ENCODE measurements at places on chromosomes 1 and 21. TPM values are rescaled to one million over a fixed set of nuclear protein-coding genes. Genes with fewer than 3 reads are reported as not detected.

GRCh38 chr1:167775178-167775577 is 53.4 kb downstream of the MPZL1 start:
- no peaks in the 10 kb centered on the region for H3K36me3 ChIP-seq
- no peaks in the 10 kb centered on the region for H3K4me1 ChIP-seq
- no peak overlapping the region for H3K27ac ChIP-seq
- no peak for DNase-seq
- H3K4me3 ChIP-seq, result no peak overlapping the region

- H3K27ac ChIP-seq, result no peak overlapping the region
- H3K27me3 ChIP-seq, result no peaks in the 10 kb centered on the region
- DNase-seq, result no peak
These were observed 678.0 kb upstream of the USP24 start for GRCh38 chr1:55893155-55893554.

DNA sequence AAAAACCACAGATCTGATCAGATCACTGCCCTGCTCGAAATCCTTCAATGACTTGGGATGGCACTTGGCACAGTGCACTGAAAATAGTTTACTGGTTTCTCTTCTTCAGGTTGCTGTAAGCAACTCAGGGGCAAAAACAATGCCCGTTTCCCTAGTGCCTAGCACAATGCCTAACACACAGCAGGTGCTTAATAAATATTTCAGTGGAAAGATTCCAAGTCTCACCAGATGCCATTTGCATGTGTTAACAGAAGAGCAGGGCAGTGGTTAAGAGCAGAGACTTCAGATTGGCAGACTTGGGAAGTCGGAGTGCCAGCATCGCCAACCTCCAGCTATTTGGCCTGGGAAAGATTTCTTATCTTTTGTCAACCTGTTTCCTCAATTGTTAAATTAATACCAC is 10.9 kb upstream of the METTL25B start:
- no peak overlapping the region for H3K4me3 ChIP-seq
- H3K27ac ChIP-seq, result no peak overlapping the region
- DNase-seq, result no peak
- H3K4me1 ChIP-seq, result no peaks in the 10 kb centered on the region
- no peaks in the 10 kb centered on the region for H3K36me3 ChIP-seq
- H3K27me3 ChIP-seq, result no peaks in the 10 kb centered on the region

DNA sequence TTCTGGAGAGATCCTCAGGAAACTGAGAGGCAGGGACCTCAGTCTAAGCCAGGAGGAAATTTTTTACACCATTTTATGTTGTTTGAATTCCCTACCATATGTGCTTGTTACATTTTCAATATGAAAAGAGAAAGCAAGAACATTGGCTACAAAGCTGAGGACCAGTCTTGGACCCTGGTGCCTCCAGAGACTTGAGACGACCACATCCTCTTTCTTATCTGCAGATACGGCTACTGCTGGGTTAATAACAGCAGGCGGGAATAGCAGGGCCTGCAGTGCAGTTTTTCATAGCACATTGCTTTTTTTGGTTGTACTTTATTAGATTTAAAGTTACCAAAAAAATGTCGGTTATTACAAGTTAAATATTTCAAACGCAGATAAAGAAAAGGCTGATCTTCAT is 3.9 kb downstream of the KDM4A start:
- H3K36me3 ChIP-seq, result no peaks in the 10 kb centered on the region
- DNase-seq, result no peak
- no peak overlapping the region for H3K4me3 ChIP-seq
- H3K27me3 ChIP-seq, result no peaks in the 10 kb centered on the region
- no peak overlapping the region for H3K27ac ChIP-seq

DNA sequence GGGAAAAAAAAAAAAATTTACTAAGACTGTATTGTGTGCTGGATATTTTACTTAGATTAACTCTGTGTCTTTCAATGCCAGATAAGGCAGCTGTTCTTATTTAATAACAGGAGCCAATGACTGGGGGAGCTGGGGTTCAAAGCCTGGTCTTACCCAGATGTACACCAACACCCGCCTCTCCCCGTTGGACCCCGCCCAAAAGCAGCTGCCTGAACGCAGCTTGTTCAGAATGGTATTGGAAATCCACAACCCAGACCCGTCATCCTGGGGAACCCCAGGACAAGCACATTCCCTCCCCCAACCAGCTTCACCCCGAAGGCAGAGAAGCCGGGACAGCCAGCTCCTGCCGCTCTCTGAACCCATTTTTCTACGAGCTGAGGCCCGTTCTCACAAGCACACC is 113.6 kb upstream of the TMPRSS2 start:
- H3K27me3 ChIP-seq, result no peaks in the 10 kb centered on the region
- H3K27ac ChIP-seq, result no peak overlapping the region
- H3K4me1 ChIP-seq, result no peaks in the 10 kb centered on the region
- DNase-seq, result no peak

DNA sequence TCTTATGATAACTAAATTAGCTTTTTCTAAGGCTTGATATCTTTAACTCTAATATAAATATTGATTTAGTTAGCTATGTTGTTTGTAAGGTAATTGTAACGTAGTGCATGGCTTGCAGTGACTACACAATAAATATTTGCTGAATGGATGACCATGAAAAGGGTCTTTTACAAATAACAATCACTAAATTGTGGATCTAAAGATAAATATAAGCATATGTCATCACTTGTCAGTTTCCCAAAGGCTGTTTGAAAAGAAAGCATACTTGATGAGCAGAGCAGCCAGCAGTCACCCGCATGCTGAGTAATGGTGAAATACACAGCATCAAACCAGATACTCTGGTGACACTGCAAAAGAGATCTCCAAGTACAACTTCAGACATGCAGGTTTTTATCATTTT is 92.5 kb upstream of the FMN2 start:
- no peaks in the 10 kb centered on the region for H3K27me3 ChIP-seq
- H3K36me3 ChIP-seq, result no peaks in the 10 kb centered on the region
- H3K4me3 ChIP-seq, result no peak overlapping the region
- H3K4me1 ChIP-seq, result peaks cover 4% of the 10 kb centered on the region
- no peak for DNase-seq

DNA sequence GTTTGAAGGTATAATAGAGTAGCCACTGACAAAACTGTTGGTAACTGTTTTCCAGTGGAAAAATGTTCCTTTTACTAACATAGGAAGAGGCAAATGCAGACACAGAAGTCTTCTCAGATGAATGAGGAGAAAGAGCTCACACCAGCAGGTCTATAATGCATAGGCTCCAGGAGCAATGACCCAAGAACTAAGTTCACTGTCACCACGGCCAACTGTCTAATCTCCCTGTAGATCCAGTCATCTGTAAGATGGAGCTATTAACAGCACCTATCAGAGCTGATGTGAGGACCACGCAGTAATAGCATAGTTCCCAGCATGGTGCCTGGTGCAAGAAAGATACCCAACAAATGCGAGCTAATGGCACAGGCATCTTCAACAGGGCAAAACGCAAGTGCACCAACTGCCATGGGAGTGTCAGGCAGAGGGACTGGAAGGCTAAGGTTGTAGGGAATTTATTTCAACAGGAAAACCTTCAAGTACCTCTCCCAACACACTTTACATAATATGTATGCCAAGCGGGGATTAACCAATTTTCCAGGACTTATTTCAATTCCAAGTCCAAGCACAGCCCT is 12.9 kb downstream of the GNB1 start:
- H3K36me3 ChIP-seq, result no peaks in the 10 kb centered on the region
- H3K4me1 ChIP-seq, result peaks cover 32% of the 10 kb centered on the region
- H3K27ac ChIP-seq, result no peak overlapping the region
- H3K4me3 ChIP-seq, result no peak overlapping the region
- H3K27me3 ChIP-seq, result no peaks in the 10 kb centered on the region
- DNase-seq, result no peak

Gene FALEC
- total RNA-seq, result not detected

DNA sequence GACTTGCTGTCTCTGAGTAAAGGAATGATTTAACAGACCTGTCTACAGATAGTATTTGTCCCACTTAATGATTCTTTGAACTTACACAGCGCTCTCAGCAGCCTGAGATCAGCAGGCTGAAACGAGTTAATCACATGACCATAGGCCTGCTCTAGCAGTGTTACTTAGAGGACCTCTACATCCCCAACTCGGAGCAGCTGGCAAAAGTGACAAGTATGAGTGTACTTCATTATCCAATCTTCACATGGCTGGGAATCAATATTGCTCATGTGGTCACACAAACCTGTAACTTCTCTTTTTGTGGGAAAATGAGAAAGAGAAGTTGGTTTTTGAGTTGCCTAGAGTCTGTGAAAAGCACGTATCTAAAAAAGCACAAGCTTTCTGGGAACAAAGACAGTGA is 11.4 kb upstream of the ATP13A2 start:
- no peak overlapping the region for H3K4me3 ChIP-seq
- H3K27me3 ChIP-seq, result no peaks in the 10 kb centered on the region
- no peaks in the 10 kb centered on the region for H3K36me3 ChIP-seq

GRCh38 chr1:101247404-101248287 is 10.8 kb downstream of the S1PR1 start:
- no peaks in the 10 kb centered on the region for H3K4me1 ChIP-seq
- H3K36me3 ChIP-seq, result no peaks in the 10 kb centered on the region
- H3K27ac ChIP-seq, result no peak overlapping the region
- H3K4me3 ChIP-seq, result no peak overlapping the region
- H3K27me3 ChIP-seq, result no peaks in the 10 kb centered on the region
- DNase-seq, result no peak

DNA sequence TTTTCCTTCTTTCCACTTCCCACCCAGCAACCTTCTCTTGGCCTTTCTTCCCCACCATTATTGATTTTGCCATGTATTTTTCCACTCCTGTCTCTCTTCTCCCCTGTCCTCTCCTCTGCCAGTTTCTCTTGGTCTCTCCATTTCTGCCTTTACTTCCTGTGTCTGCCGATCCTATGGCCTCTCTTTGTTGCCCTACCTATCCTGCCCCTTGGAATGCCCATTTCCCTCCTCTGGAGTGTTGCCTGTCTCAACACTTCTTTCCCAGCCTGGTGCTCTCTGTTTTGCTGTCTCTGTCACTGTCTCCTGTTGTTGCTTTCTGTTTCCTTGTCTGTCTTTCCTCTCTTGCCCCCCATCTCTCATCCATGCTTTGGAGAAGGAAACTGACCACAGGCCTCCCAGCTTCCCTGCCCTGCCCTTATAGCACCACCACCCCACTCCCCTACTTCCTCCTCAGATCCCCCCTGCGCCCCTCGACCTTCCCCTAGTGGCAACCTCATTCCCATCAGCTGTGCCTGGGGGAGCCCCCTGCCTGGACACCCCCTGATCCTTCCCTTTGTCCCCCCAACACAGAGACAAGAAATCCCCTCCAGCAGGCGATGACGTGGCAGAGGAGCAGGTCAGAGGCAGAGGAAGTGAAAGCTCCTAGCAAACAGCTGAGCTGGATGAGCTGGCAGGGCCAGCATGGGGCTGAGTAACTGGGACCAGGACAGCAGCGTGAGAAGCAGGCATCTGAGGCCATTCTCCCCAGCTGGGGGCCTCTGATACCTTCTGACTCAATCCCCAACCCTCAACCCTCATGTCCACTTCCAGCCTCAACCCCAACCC is 6.6 kb upstream of the ETV3L start:
- no peaks in the 10 kb centered on the region for H3K36me3 ChIP-seq
- no peak for DNase-seq
- H3K4me3 ChIP-seq, result no peak overlapping the region
- no peak overlapping the region for H3K27ac ChIP-seq

Gene HSPB7
- 62.8 TPM for total RNA-seq

Gene HAO2
- total RNA-seq, result 0.23 TPM

GRCh38 chr1:206706806-206707366 is 22.2 kb downstream of the MAPKAPK2 start:
- no peak overlapping the region for H3K27ac ChIP-seq
- H3K27me3 ChIP-seq, result no peaks in the 10 kb centered on the region
- H3K36me3 ChIP-seq, result no peaks in the 10 kb centered on the region
- peaks cover 26% of the 10 kb centered on the region for H3K4me1 ChIP-seq
- no peak overlapping the region for H3K4me3 ChIP-seq

GRCh38 chr1:207454046-207454964 is at the start of gene CR2:
TSS of gene CR2 (plus strand) at chr1:207454328. CDS start at chr1:207454419, 91 bp downstream.
- H3K27ac ChIP-seq, result no peak within 1 kb of the TSS
- no peaks in the 10 kb centered on the region for H3K4me1 ChIP-seq
- H3K27me3 ChIP-seq, result no peaks in the 10 kb centered on the region
- no peak within 1 kb of the TSS for H3K4me3 ChIP-seq

GRCh38 chr1:207058878-207059867 is 6.1 kb downstream of the PFKFB2 start:
- H3K27me3 ChIP-seq, result no peaks in the 10 kb centered on the region
- no peak overlapping the region for H3K4me3 ChIP-seq
- H3K4me1 ChIP-seq, result no peaks in the 10 kb centered on the region
- H3K36me3 ChIP-seq, result no peaks in the 10 kb centered on the region
- H3K27ac ChIP-seq, result no peak overlapping the region
- DNase-seq, result no peak

DNA sequence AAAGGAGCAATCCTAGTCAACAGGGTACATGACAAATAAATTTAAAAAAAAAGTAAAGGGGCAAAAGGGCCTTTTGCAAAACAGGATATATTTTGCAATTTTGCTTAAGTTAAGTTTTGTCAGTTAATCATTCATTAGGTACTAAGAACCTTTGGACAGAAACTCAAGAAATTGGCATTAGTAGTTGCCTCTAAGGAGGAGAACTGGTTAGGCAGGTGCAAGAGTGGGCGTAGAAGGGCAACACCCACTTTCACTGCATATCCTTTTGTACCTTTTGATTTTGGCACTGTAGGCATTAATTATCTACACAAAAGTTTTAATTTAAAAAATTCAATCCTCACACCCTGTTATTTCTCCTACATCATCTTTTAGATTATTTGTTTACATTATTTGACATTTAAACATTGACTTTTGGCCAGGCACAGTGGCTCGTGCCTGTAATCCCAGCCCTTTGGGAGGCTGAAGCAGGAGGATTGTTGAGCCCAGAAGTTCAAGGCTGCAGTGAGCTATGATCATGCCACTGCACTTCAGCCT is 4.3 kb downstream of the DDAH1 start:
- peaks cover 3% of the 10 kb centered on the region for H3K4me1 ChIP-seq
- no peaks in the 10 kb centered on the region for H3K36me3 ChIP-seq
- H3K27ac ChIP-seq, result no peak overlapping the region
- DNase-seq, result no peak

- H3K36me3 ChIP-seq, result no peaks in the 10 kb centered on the region
- H3K27ac ChIP-seq, result no peak overlapping the region
- H3K27me3 ChIP-seq, result no peaks in the 10 kb centered on the region
These were observed 11.6 kb upstream of the HIPK1 start for GRCh38 chr1:113917400-113918082.

- no peak overlapping the region for H3K27ac ChIP-seq
- no peaks in the 10 kb centered on the region for H3K27me3 ChIP-seq
- peaks cover 3% of the 10 kb centered on the region for H3K4me1 ChIP-seq
- no peak overlapping the region for H3K4me3 ChIP-seq
These were observed 55.1 kb downstream of the UBE2T start for GRCh38 chr1:202286622-202287097.

Gene GPR25
- not detected for total RNA-seq

- no peak overlapping the region for H3K4me3 ChIP-seq
- no peaks in the 10 kb centered on the region for H3K27me3 ChIP-seq
- peak; percentile 44 for DNase-seq
These were observed 4.0 kb downstream of the FGR start for GRCh38 chr1:27630859-27631491.

DNA sequence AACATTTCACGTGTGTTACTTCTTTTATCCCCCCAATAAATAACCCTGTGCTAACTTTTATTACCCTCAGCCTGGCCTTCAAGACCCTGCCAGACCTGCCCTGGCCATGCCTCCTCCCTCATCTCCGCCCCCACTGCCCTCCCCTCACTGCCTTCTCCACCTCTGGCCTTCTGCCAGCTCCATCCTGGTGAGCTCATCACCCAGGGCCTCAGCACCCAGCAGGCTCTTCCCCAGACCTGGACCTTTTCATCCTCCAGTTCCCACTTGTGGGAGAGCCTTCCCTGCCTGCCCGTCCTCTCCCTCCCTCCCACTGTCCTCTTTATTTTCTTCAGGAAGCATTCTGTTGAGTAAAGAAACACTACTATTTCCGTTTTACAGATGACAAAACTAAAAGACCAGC is 72.0 kb downstream of the SLC66A1 start:
- no peaks in the 10 kb centered on the region for H3K27me3 ChIP-seq
- DNase-seq, result peak; percentile 68
- H3K4me3 ChIP-seq, result no peak overlapping the region
- H3K27ac ChIP-seq, result peak overlapping the region; percentile 39
